ENCODE measurements at places on chromosomes 4 and X.

GRCh38 chr4:177220376-177220775 is 89.3 kb upstream of the NEIL3 start:
- DNase-seq = no peak

DNA sequence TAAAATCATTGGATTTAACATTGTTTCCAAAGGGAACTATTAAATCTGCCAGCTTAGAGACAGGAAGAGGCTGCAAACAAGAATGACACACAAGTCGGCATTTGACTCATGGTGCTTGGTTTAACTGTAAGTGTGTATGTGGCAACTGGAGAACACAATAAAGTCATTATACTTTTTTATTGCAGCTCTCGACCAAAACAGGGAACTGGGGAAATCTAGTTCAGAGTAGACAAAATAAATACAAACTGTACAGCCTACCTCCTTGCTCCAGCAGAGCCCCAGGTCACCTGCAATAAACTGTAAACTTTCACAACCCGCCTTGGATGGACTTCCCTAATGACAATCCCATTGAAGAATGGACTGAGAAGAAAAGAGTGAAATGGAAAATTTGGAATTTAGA is 24.0 kb downstream of the NPY5R start:
- no peak for DNase-seq

- no peak for DNase-seq
Observed at GRCh38 chr4:155497306-155497705, 120.5 kb upstream of the MAP9 start.

- DNase-seq = no peak
Observed at GRCh38 chrX:53442322-53442631, 8.1 kb upstream of the HSD17B10 start.

- DNase-seq = no peak
Observed at GRCh38 chrX:32397562-32398216, 813.7 kb downstream of the DMD start.

GRCh38 chr4:77845400-77845799 is 17.2 kb upstream of the MRPL1 start:
- DNase-seq = no peak

DNA sequence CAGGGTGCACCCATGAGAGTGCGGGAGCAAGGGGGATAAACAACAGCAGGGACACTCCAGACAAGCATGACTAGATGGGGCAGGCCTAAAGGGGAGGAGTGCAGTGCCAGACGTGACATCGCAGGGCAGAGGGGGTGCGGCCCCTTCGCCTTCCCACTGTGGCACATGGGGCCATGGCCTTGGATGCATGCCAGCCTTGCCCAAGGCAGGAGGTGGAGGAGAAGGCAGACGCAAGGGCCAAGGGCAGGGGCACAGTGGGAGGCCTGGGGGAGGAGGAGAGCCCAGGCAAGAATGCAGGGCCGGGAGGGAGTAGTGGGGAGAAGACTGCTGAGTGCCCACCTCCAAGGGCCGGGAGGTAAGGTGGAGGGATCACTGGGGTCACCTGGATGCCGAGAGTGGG is 21.6 kb downstream of the PNMA6E start:
- no peak for DNase-seq

DNA sequence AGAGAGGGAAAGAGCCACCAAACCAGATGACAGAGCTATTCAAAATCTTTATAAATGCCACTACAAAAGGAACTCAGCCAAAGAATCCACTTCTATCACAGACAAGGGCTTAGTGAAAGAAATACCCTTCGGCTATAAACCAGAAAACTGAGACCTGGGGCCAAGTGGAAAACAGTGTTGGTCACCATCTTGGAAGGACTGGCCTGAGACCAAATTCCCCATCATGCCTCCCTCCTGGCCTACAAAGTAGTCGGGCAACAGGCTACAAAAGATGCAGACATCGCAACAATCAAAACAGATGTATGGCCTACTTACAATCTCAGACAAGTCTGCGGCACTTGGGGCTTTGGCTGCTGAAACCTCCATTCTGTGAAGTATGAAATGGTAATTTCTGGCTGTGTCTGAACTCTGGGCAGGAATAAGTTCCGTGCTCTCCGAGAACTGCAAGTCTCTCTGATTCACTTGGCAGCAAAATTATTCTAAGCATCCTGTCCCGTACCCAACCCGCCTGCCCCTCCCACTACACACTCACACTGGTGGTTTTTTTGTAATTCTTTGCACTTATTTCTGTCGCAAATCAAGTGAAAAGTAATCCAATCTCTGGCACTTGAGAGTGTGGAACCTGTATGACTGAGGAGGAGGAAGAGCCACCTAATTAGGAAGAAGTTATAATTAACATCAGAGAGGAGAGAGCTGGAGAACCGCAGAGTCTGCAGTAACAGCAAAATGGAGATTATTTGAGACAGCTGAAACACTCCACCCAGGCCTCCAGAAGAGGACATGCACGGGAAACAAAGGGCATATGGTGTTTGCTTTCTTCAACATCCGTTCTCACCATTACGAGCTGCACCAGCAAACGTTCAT is 87.8 kb downstream of the SH3KBP1 start:
- DNase-seq = peak; percentile 13

DNA sequence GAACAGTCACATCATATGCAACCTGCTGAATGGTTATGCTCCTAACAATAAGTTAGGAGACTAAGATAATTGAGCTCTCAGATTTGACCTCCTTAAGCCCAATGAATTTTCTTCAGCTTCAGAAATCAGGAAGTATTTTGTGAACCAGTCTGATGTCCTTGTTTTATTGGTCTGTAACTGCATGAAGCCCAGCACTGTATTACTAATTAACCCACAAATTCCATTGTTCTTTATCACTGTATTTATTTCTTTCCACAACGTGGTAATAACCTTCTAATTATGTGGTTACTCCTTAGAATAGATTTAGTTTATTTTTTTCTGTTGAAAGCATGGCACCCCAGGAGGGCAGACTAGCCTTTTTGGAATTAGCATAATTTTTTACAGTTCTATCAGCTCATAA is 3.9 kb upstream of the MFAP3L start:
- DNase-seq = no peak

DNA sequence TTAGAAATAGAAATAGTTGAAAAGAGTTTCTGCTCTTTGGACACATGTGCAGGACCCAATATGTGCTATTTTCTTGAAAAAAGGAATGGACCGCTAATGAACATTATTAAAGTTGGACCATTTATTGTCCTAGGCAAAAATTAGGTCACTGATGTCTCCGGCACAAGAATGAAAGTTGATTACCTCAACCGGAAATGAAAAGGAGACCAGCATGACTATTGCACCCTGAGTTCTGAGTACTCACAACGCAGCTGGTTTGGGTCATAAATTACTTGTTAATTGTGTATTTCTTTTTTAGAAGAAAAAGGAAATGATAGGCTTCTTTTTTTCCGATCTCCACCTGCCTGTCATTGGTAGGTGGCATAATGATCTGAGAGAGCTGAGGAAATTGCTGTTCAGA is 232.7 kb downstream of the ARHGAP24 start:
- DNase-seq = no peak

GRCh38 chr4:86359944-86360478 is at the start of gene MAPK10:
MAPK10 (minus strand) TSS chr4:86360053.
- DNase-seq = peak; percentile 93

- no peak for DNase-seq
Observed at GRCh38 chr4:54277691-54278090, 48.6 kb downstream of the PDGFRA start.

- DNase-seq = no peak
Observed at GRCh38 chrX:12917753-12918152, 11.3 kb downstream of the TLR8 start.

- DNase-seq = no peak
Observed at GRCh38 chrX:16993791-16994318, 47.4 kb downstream of the REPS2 start.

- no peak for DNase-seq
Observed at GRCh38 chrX:135927897-135928296, 34.4 kb downstream of the SAGE1 start.

DNA sequence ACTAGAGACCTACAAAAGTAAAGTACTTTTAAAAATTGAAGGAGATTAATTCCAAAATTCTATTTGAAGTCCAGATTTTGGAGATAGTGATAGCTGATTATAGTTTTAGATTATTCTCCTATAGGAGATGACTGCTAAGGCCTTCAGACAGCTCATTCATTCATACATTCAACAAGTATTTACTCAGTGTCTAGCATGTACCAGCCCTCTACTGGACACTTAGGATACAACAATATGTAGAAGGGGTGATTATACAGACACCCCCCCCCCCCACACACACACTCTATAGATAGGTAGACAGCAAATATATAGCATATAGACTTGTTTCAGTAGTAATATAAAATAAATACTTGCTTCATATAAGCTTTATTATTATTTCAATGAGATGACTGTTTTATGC is 60.4 kb upstream of the TAF9B start:
- peak; percentile 9 for DNase-seq

DNA sequence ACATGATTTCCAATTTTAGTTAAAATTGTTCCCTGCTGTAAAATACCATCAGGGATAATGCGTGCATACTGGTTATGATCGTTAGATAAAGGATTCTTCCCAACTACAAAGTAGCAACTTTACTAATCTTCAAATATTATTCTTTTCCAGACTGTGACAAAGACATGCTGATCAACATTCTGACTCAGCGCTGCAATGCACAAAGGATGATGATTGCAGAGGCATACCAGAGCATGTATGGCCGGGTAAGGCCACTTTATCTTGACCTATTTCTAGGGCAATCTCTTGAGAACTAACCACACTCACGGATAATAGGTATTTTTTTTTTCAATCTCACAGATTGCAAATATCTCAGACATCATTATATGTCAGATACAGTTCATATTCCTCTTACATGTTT is 47.0 kb downstream of the ANXA10 start:
- no peak for DNase-seq

DNA sequence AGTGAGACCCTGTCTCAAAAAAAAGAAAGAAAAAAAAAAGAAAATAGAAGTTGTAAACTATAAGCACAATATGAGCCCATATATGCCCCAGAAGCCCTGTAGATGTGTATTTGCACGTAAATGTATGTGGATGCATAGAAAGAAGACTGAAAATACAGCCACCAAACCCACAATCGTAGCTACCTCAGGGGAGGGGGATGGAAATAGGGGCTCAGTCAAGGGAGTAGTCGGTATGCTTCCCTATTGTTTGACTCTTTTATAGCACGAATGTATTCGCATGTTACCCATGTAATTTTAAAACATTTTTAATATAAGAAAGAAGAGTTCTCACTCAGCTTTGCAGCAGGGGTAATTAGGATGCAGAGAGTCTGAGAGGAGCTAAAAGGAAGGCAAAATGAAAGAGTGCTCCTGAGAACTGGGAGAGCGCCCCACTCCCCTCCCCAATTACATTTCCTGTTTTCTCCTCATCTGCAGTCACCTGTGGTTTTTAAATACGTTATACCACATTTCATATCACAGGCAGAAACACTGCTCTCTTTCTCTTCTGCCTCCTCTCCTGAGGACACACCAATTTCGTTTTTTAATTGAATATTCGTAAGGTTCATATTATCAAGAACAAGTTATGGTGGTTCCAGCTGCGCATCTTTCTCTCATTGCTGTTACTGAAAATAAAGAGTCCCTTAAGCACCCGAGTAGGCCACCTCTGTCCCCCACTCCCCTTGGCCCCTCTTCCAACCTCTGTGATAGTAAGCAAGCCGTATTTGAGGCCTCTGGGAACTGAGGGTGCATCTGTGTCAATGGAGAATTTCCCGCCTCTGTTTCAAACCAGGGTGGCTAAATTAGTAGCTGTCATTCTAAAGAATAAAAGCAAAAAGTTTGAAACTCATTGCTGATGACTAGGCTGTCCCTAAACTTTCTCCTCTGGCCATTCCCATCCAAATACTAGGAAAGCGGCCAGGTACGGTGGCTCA is 10.7 kb downstream of the SEPTIN6 start:
- DNase-seq = no peak

DNA sequence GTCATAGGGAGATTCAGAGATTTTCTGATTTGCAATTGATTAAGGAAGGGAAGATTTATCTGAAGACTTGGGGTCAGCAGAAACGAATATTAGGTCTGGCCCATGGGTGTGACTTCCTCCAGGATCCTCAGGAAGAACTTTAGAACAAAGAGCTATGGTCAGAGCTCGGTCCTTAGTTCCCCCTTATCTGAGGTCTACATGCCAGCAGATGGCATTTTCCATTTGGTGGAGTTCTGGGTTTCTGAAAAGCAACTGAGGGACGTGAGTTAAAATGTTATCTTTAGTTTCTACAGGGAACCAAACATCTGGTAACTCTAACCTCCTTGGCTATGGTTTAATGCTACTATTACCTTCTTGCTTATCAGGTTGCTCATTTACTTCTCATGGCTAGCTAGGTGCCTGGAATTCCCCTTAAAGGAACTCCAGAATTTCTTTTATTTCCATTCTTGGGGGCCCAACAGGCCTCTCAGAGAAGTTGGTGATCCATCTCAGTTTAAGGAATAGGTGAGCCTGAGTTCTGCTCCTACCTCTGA is 40.7 kb downstream of the KLF3 start:
- no peak for DNase-seq

- no peak for DNase-seq
Observed at GRCh38 chr4:11650801-11651596, 222.3 kb upstream of the HS3ST1 start.

DNA sequence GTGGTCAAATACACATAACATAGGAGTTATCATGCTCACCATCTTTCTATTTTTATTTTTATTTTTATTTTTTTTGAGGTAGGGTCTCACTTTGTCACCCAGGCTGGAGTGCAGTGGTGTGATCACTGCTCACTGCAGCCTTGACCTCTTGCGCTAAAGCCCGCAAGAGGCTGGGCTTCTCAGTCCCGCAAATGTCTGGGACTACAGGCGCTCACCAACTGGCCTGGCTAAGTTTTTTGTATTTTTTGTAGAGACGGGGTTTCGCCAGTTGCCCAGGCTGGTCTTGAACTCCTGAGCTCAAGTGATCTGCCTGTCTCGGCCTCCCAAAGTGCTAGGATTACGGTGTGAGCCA is 295 bp upstream of the TLR10 start:
- DNase-seq = no peak

- DNase-seq = no peak
Observed at GRCh38 chr4:142485452-142485851, 360.6 kb downstream of the INPP4B start.

DNA sequence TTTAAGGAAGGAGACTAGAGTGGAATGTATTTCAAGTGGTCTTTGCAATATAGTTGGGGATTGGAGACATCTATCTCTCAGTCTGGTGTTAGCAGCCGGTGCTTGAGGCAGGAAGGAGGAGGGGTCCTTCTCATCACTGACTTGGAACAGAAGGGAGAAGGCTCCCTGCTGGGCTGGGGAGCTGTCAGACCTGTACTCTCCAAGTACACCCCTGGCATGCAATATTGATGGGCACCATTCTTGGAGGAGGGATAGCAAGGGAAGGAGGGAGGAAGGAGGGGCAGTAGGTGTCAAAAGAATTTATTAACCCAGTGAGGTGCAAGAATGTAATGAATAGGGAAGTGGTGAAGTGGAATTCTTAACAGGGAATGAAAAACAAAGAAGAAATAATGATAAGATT is 338.8 kb downstream of the UNC5C start:
- DNase-seq = no peak

Data from NCI-H2081 (cell line).